Smooth muscle cell of the pulmonary artery (primary cell): ENCODE measurements at places on chromosomes 1 and 21. TPM values are rescaled to one million over a fixed set of nuclear protein-coding genes. Genes with fewer than 3 reads are reported as not detected.

S100A8 gene
- not detected in 2 replicates for total RNA-seq

OR2L2 gene
- total RNA-seq, result not detected in 2 replicates

KCNN3 gene
- total RNA-seq, result 0.07 TPM in 2 replicates

DCST1 gene
- total RNA-seq, result not detected in 2 replicates

CFAP141 gene
- total RNA-seq, result not detected in 2 replicates

HPCAL4 gene
- not detected in 2 replicates for total RNA-seq

CFAP45 gene
- 0.39 and 0.73 TPM in 2 replicates for total RNA-seq

ZFP69 gene
- 2.1 and 3.1 TPM in 2 replicates for total RNA-seq

LRRC8C gene
- total RNA-seq, result 8.6 and 9.4 TPM in 2 replicates

AGTRAP gene
- total RNA-seq, result 43.4 and 59.9 TPM in 2 replicates

VWA1 gene
- 8.8 and 9.8 TPM in 2 replicates for total RNA-seq

NLRP3 gene
- 0.33 TPM in 2 replicates for total RNA-seq

SLC37A1 gene
- total RNA-seq, result 2.2 and 4.8 TPM in 2 replicates

TRABD2B gene
- total RNA-seq, result 0.10 and 0.59 TPM in 2 replicates

SAMD11 gene
- 1.9 and 19.5 TPM in 2 replicates for total RNA-seq

WDR64 gene
- not detected in 2 replicates for total RNA-seq

CD2 gene
- total RNA-seq, result not detected in 2 replicates

C1orf74 gene
- total RNA-seq, result 2.4 and 2.6 TPM in 2 replicates

NCSTN gene
- total RNA-seq, result 181 and 196 TPM in 2 replicates

GJA5 gene
- total RNA-seq, result 2.9 and 38.4 TPM in 2 replicates

DENND2C gene
- 2.0 and 3.0 TPM in 2 replicates for total RNA-seq

VHLL gene
- 0.13 and 0.92 TPM in 2 replicates for total RNA-seq

CFHR5 gene
- not detected in 2 replicates for total RNA-seq

LEFTY1 gene
- 0.13 TPM in 1 of 2 replicates, not detected in the other for total RNA-seq

PYHIN1 gene
- total RNA-seq, result not detected in 2 replicates

SEMA4A gene
- total RNA-seq, result 1.6 and 2.7 TPM in 2 replicates

CNR2 gene
- total RNA-seq, result not detected in 2 replicates

INKA2 gene
- total RNA-seq, result 6.6 and 51.3 TPM in 2 replicates

OR2T35 gene
- not detected in 2 replicates for total RNA-seq

TNFAIP8L2 gene
- not detected in 2 replicates for total RNA-seq

RIMKLA gene
- under 0.01 and 0.20 TPM in 2 replicates for total RNA-seq

PUM1 gene
- total RNA-seq, result 73.5 and 81.4 TPM in 2 replicates

FCMR gene
- 0.13 TPM in 1 of 2 replicates, not detected in the other for total RNA-seq

MIXL1 gene
- total RNA-seq, result not detected in 2 replicates

RBM11 gene
- 0.26 TPM in 1 of 2 replicates, not detected in the other for total RNA-seq

CHODL gene
- 0.07 TPM in 1 of 2 replicates, not detected in the other for total RNA-seq

FAM72B gene
- total RNA-seq, result 0.66 and 1.3 TPM in 2 replicates

OR6N1 gene
- not detected in 2 replicates for total RNA-seq

MEX3A gene
- total RNA-seq, result 1.2 and 4.1 TPM in 2 replicates

IRF6 gene
- 2.7 and 4.1 TPM in 2 replicates for total RNA-seq

UBE2U gene
- total RNA-seq, result not detected in 2 replicates
